ENCODE measurements at places on chromosomes 2 and 18.

DNA sequence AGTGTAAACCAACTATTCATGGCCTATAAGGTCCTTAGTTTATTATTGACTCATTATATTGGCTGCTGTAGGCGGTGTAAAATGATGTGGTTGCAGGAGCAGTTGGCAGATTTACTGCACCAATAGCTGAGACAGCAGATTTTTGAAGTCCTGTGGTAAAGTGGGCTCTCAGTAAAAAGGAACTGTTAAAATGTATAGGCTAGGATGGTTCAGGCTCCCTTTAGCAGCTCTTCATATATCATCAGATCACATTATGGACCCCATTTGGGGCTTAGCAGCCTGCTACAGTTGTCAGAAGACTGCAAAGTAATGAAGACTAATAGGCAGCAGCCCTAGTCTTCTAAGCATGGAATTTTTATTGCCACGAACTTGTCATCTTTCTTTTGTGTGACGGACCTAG, 27.8 kb downstream of the MTX2 start:
- no peak for DNase-seq

GRCh38 chr2:65017335-65017734, 28.1 kb downstream of the SLC1A4 start:
- DNase-seq: peak; percentile 70

GRCh38 chr2:197675246-197675645, at the start of gene RFTN2:
Gene RFTN2 (minus strand): TSS chr2:197675587. CDS start chr2:197675458, 129 bp downstream.
- DNase-seq: no peak

DNA sequence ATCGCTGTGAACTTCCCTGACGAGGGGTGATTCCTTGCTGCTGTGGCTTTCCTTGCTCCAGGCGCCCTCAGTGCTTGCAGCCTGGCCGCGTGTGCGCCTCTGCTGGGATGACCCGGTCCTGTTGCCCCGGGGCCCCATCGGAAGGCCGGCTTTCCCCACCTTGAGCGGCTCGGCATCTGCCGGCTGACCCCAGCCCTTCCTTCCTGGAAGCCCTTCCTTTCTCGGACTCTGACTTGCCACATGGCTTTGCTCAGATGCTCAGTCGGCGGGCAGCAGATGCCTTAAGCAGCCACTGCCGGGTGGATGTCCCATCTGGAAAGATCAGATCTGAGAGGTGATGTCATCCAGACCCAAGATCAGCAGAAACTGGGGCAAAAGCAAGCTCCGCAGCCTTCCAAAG, 100.5 kb upstream of the ODC1 start:
- no peak for DNase-seq

GRCh38 chr2:26997394-26997793, 27.0 kb downstream of the MAPRE3 start:
- no peak for DNase-seq

- no peak for DNase-seq
Observed at GRCh38 chr18:35215026-35215425, 25.8 kb upstream of the ZNF397 start.

DNA sequence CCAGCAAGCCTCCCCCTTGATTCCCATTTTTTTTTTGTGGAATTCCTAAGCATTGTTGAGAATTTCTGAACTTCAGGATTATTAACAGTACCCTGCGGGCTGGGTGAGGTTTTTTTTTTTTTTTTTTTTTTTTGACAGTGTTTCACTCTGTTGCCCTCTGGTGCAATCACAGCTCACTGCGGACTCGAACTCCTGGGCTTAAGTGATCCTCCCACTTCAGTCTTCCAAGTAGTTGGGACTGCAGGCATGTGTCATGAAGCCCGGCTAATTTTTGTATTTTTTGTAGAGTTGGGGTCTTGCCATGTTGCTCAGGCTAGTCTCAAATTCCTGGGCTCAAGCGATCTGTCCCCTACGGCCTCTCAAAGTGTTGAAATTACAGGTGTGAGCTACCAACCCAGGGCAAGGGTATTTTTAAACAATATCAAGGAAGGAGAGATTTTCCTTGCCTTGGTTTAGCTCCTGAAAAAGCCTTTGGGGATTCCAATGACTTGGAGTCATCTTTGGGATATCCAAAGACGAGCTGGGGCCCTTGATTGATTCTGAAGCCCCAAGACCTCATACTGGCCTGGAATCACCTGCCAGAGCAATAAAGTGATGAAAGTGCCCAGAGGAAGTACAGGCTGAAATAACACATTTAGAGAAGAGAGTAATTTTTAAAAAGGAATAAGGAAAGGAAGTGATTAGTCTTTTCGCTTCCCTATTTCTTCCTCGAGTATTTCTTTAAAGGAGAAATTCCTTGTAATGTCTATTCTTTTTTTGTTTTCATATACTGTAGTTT, 240.2 kb downstream of the TGIF1 start:
- DNase-seq: peak; percentile 48

DNA sequence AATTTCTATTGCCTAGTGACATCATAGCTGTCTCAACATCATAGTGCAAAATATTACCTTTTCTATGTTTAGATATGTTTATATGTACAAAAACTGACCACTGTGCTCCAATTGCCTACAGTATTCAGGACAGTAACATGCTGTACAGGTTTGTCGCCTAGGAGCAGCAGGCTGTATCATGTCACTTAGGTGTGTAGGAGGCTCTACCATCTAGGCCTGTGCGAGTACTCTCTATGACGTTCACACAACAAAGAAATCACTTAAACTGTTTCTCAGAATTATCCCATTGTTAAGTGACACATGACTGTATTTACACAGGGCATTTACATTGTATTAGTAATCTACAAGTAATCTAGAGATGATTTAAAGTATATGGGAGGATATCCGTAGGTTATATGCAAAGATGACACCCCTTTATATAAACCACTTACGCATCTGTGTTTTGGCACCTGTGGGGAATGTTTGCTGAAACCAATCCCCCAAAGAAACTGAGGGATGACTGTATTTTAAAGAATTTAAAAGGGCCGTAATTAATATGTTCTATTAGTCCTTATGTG, 24.7 kb downstream of the IL1R2 start:
- DNase-seq: no peak

DNA sequence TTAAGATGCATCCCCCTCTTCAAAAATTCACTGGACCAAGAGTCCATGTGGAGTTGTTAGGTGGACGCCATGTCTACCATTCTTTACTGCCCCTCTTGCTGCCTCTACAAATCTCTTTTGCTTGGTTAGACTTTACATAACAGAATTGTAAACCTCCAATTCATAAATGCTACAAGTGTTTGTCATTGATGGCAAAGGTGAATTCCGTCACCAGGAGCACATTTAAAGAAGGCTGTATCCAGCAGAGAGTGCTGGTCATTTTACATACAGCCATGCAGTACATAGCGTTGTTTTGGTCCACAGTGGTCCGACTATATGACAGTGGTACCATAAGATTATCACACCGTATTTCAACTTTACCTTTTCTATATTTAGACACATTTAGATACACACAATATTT, 274.5 kb downstream of the MYCN start:
- DNase-seq: no peak

DNA sequence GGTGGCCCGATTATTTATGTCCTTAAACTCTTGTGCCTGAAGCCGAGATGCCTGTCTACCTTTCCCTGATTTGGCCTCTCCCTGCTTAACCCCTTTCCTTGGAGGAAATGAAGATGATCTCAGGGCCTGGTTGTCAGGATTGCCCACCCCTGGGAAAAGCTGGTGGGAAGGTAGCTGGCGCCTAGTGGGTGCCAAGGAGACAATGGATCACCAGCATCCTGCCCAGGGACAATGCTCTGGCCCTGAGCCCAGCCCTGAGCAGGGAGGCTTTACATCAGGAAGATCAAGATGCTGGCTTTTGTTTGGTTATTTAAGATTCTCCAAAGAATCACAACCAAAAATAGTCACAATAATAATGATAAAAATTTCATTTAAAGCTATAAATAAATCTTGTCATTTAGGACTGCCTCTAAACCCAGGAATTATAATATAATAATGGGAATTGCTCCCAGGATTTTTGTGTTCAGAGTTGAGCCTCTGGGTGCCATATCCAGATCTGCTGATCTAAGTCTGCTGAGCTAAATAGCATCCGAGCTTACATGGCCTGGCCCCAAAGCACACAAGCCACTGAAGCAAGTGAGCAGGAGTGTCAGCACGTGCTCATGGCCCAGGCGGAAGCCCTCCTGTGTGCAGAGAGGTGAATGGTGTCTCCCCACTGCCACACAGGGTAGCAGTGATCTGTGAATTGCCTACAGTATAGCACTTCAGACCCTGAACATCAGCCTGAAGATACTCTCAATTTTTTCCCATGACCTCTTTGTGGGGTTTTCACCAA, 57.8 kb upstream of the MAP3K20 start:
- no peak for DNase-seq

DNA sequence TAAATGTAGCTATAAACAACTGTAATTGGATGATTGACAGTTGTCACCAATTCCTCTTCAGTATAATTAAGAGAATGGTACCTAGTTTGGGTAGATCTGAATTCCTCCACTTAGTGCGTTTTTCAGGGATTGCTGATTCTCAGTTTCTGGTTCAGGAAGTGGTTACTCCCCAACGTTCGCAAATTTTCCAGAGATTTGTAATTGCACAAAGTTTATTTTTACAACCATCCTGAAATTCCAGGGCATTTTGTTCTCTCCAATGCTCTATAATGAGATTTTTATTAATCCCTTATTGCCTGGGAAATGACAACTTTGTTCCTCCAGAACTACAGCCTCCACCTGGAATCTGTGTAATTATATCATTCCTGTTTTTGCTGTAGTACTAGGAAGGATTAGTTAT, 710.6 kb upstream of the ZEB2 start:
- no peak for DNase-seq

DNA sequence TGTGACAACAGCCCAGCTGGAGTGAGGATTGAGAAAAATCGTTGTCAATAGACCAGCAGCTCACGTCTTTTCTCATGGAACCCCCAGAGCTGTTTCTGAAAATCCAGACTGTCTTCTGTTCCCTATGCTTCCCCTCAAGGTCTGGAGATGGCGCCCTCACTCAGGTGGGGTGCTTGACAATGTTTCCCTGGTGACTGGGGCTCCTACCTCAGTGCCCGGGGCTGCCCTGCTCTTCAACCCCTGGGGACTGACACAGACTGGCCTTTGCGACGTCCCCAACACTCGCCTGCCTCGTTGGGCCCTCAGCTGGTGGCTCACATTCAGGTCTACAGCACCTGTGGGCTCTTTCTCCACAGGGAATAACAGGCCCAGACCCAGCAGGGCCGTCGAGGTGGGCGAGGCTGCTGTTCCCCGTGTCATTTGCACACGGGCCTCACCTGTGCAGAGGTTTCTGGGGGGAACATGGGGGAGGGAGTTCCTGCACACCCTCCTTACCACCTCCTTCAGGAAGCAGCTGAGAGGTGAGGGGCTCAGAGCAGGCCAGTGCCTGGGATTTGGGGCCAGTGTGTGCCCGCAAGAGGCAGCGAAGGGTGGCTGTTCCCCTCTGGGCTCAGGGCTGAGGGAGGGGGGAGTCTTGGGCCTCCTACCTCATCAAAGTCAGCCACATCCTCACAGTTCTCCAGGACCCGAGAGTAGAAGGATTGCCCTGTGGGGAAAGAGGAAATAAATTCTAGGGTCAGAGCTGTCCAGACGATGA, 59.3 kb upstream of the OTOF start:
- no peak for DNase-seq

- DNase-seq: no peak
Observed at GRCh38 chr2:17401096-17401495, 117.1 kb downstream of the RAD51AP2 start.

DNA sequence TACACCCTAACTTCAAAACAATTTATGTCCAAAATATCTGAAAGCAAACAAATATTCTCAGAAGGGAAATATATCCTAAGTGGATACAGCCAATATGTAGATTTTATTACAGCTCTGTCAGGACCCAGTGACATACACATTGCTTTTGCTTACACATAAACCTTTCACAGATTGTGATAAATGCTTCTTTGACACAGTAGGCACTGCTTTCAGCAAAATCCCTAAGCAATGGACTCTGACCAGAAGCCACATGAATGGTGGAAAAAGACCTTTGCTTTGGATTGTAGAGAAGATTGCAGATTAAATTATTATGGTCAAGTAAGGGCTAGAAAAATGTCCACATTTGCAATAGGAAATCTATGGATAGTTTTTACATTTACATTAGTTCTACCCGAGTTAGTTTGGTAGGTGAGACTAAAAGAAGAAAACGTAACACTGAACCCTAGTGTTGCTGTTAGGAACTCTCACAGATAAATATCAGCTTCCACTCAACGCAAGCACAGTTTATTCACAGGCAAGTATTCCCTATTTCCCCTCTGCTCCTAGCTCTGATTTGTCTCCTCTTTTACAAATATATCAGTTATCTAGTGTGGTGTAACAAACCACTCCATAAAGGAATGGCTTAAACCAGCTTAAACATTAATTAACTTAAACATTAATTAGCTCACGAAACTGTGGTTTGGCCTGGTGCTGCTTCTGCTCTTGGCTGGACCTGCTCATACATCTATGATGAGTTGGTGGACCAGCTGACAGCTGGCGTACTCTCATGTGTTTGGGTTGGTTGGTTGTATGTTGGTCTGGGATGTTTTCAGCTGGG, 23.6 kb upstream of the SERPINE2 start:
- DNase-seq: no peak

- DNase-seq: no peak
Observed at GRCh38 chr18:10863026-10863425, 286.3 kb downstream of the PIEZO2 start.

DNA sequence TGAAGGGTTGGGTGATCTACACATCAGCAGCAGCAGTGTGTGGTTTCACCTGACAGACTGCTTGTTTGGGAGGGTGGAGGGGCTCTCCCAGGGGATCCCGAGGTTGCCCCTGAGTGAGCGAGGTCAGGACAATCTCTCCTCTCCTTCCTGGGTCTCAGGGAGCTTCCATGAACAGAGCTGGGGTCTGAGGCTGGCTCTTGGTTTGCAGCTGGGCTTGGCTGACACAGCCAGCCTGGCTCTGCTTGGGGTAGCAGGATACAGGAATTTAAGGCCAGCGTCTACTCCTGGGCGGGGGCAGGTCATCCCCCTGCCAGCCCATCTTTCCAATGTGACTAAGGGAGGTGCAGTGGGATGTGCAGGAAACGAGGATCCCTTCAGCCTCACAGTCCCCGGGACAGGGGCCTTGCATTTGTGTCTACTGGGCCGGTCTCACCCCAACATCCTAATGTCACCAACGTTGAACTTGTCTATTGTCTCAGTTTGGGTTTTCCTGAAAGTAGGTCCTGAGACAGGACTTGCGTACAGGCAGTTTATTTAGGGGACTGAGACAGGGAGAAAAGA, 262.6 kb upstream of the HDAC4 start:
- no peak for DNase-seq

DNA sequence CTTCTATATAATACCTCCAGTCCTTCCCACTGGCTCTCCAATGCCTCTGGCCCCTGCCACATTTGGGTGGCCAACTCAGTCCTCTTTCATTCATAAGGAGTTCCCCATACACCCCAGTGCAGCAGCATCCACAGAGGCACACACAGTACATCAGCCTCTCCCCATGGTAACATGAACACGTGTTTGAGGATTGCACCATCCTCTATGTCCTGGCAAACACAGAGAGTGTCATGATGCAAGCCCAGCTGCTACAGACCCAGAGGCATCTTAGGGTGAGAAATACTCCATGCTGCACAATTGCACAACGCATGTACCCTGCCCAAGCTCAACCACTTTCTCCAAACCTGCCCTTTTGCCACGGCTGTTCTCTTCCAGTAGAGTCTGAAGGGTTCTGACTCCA, 11.5 kb downstream of the IGFBP5 start:
- peak; percentile 80 for DNase-seq

Measured in suppressor macrophage (primary cell).